Cerebellum (tissue), 4 donors: ENCODE measurements at places on chromosomes 5 and 9. TPM values are rescaled to one million over a fixed set of nuclear protein-coding genes. Genes with fewer than 3 reads are reported as not detected.

GRCh38 chr9:19379697-19380046 is 364 bp downstream of the RPS6 start:
- no peak for DNase-seq

GRCh38 chr5:16983022-16983639 is 47.0 kb upstream of the MYO10 start:
- no peak for DNase-seq

- no peak for DNase-seq
Observed at GRCh38 chr9:23539311-23539710, 286.7 kb downstream of the ELAVL2 start.

DNA sequence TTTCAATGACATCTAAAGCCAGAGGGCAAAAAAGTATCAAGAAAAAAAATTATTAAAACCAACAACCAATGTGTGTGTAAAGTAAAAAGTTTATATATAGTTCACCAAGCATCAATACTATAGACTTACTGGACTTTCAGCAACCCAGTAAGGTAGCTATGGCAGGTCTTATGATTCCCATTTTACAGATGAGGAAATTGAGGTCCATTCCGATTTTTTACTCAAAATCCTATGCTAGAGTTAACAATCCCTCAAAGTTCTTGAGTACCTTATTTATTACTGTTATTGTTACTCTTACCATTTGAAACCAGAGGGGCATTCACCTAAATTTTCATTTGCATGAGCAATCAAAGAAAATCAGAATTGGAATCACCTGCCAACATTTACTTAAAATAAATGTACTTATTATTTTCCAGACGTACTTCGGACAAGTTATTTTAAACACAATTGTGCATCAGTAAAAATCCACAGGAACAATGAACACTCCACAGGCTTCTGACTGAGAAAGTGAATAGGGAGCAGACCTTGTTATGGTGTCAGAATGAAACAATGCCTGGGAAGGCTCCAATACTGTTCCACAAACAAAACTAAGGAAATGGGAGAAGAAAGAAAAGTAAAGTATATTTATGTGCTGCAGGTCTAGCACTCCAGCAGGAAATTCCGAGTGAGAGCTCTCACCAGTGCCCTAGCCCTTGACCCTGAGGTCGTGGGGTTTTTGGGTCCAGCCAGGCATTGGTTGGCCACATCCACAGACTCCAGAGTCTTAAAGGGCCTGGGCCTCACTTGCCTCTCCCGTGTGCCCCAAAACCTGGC is 229.9 kb downstream of the PIK3R1 start:
- DNase-seq = no peak

Gene GAPVD1
- total RNA-seq = 83.3 TPM
